Right ventricle myocardium inferior (tissue), 1 donor: ENCODE measurements at places on chromosomes 13 and 19.

DNA sequence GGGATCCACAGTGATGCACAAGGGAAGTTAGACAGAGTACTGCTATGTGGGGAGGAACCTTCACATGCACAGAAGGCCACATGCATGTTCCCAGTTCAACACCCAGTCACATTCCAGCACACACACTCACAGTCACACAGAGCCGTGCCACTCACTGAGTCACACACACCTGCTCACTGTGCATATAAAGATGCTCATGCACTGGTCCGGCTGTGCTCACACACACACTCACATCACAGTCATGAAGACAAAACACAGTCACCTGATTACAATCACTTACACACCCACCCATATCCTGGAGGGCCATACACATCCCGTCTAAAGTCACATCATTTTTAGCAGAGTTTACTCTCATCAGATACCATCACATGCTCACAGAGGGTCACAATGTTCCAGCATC lies 478 bp downstream of the CLC start:
- no peak for DNase-seq

- no peak for DNase-seq
These were observed 10.2 kb downstream of the KCNRG start for GRCh38 chr13:50025436-50025835.

DNA sequence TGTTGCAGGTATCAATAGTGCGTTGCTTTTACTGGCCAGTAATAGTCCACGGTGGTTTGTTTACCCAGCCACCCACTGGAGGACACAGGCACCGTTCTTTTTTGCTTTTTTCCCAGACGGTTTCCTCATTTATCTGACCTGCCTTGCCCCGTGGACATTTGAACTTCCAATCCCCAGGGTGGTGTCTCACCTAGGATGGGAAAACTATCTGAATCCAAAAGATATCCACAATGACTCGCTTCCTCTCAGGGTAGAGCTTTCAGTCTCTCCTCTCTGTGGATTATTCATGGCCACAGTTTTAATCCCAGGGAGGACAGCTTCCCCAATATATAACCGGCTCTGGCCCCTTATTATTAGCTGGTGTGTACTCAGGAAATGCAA lies 170.8 kb downstream of the FOXO1 start:
- no peak for DNase-seq

DNA sequence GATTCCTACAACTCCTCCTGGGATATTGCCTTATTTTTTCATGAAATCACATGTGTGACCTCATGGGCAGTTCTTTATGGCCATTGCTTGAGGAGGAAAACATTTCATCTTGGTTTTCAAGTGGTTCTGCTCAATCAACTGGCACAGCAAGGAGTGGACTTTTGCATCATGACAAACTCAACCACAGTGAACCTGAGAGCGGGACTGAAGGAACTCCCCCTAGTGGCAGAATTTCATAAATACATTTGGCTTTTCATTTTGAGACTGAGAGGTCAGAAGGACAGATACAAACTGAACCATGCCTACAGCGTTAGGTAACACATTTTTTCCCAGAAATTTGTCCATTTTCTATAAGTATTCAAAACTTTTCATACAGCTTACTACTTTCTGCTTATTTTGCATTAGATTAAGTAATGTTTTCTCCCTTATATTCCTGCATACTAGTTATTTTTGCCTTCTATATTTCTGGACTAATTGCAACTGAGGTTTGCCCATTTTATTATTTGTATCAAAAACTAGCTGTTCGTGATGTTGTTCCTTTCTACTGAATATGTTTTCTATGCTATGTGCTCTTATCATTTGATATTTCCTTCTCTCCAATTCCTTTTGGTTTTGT lies 13.4 kb upstream of the SIGLEC12 start:
- no peak for DNase-seq

DNA sequence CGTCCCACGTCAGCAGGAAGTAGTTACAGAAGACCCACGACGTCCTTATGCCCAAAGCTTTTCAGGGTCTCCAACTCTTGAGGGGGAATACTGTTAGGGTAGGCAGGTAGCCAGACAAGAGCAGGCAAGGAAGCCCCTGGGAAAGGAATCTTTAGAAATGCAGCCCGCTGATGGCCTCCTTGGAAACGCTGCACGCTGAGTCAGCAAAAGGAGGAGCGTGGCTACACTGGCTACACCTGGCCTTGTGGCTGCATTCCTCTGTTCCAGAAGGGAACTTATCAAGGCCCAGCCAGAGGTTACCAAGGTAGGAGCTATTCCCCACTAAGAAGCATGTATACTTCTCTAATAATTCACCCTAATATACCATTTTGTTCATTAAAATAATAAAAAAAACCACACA lies 2.0 kb downstream of the ERVV-1 start:
- DNase-seq: no peak

DNA sequence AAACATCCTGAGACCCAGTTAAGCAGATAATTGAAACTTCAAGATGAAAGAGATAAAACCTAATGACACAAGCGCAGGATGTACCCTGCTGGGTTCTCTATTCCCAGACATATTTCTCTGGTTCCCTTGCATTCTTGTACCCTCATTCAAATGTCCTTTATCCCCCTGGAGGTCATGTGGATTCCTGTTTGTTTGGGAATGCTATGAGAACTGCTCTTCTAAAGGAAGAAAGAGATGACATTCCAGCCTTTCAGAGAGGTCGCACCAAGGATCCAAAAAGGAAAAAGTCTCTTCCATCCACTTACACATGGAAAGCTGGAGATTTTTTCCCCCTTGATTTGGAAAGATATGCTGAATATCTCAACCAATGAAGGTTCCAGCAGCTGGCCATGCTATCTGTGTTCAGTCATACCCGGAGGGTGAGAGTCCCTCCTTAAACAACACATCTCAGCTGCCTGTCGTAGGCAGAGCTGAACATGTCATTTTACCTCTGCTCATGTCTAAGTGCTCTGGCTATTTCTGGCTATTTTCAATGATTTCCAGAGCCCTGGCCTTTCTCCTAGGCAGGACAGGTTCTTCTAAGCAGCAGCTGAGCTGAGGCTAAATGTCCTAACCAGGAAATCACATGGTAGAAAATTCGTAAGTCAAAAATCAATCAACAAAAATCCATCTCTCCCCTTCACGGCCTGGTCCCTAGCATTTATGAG lies 52.5 kb downstream of the C13orf42 start:
- no peak for DNase-seq

DNA sequence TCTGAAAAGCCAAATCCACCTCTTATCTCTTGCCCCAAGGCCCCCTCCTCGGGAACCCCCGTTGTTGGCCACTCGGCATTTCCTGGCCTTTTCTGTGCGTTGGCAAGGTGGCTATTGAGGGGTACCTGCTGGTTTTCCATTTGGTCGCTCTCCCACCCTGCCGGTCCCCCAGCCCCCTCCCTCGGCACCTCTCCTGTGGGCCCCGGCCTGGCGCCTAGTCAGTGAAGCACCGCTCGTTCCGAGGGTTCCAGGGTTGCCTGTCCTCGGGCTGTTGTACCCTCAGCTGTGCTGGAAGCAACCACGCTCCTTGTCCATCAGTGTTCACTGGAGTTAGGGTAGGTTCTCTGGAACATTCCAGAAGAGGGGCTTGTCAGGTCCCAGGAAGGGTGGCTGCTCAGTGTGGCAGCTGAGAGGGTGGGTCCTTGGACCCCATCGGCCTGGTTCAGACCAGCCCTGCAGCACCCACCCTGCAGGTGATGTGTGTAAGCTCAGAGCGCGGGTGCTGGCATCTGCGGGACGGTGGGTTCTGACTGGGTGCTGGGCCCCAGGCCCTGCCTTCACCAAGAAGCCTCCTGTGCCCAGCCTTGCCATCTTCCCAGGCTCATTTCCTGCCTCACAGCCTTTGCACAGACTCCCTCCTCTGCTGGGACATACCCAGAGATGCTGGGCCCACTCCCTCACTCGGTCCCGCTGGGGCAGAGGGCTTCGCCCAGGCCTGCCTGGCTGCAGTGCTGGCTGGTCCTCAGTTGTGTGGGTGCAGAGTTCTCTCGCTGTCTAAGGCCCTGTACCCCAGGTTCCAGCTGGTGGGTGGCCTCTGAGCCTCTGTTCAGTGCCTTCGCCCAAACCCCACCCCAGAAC lies 21.3 kb downstream of the NKPD1 start:
- DNase-seq: no peak

- no peak for DNase-seq
These were observed 8.9 kb downstream of the HAS1 start for GRCh38 chr19:51714848-51715247.

GRCh38 chr19:36245210-36246005 lies 30.5 kb downstream of the ZNF146 start:
- no peak for DNase-seq

- DNase-seq: no peak
These were observed 1.1 kb upstream of the PLVAP start for GRCh38 chr19:17378271-17378670.

GRCh38 chr13:45907503-45907902 lies 56.0 kb upstream of the SIAH3 start:
- no peak for DNase-seq
